Upper lobe of right lung (tissue), 1 donor: ENCODE measurements at places on chromosomes 3 and 15. TPM values are rescaled to one million over a fixed set of nuclear protein-coding genes. Genes with fewer than 3 reads are reported as not detected.

LMOD3 gene
- total RNA-seq = 0.12 TPM

AADACL2 gene
- not detected for total RNA-seq

- no peak for DNase-seq
Observed at GRCh38 chr3:179921500-179921899, 115.2 kb downstream of the PEX5L start.

KIF7 gene
- total RNA-seq = 2.1 TPM

TMIE gene
- 1.7 TPM for total RNA-seq

DNA sequence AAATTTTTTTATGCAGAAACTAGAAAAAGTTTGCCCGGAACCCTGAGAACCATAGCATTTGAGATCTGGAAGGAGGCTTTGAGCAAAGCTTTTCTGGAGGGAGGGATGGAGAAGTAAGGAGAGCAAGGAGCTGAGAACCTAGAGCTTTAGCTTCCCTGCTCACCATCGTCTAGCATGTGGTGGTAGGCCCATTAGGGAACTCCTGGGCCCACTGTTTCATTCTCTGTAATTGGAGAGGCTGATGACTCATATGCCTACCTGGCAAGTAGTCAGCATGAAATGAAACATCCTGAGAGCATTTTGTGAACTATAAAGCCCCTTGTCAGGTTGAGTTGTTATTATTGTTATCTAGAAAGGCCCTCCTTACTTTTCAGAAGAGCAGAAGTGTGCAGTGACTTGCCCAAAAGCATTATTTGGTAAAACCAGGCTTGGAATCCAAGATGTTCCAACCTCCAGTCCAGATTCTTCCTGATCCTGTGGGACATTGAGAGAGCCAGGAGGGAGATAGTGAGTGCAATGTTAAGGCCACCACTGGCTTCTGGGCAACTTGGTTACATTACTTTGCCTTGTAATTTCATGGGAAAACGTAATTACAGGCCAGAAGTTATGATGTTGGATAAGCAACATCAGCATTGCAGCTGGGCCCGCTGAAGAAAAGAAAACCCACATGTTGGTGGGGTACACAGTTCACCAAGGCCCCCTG lies 104.5 kb upstream of the BFSP2 start:
- DNase-seq = no peak

GRCh38 chr3:123749711-123750110 lies 134.4 kb downstream of the MYLK start:
- no peak for DNase-seq

DNA sequence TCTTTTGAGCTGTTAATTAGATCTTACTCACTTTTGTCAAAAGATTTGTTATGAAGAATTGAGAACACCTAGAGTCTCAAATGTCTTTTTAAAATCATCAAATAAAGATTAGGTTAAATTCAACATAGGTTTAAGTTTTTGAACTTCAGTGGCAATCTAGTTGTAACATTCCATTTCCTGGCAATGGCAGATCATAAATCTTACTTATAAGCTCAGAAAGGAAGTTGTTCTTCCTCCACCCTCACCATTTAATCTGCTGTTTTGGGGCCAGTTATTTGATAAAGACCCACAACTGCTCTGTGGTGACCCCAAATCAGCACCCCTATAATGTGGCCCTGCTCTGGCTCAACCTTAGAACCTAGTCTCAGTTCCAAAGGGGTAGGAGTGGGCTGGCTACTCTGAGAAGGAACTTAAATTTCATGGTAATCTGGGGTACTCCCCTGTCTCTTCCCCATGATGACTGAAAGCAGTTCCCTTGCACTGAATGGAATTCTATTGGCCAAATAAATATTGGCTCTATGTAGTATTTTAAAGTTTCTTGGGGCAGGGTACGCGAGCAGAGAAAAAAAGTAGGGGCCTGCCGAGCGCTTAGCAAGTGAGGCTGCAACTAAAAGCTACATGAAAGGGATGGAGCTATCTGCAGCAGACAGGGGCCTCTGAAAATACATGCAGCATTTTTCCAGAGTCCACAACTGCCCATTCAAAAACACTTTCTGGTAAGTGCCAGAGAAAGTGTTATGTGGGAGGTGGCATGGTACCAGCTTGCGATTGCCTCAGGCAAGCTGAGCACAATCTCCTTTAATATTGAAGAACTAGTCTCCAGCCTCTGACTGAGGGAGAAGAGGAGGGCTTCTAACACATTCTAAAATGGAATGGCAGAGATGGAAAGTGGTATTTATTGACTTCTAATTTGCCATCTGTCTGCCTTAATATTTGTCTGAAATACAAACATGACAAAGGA lies 103.6 kb upstream of the RASGRP1 start:
- DNase-seq = no peak

DNA sequence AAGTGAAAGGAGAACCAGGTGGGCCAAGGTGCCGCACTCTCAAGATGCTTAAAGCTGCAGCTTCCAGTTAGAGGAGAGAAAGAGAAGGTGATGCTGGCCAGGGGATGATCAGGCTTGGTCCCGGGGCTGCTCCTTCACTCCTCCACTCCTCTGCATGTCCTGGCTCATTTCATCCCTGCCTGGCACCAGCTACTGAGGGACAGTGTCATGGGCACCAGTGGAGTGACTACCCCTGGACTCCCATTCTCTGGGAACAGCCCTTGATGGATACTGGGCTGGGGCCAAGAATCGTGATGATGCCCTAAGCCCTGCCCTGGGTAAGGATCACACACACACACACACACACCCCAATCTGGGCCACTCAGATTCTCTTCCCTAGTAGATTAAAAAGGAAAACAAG lies 243.7 kb downstream of the UACA start:
- no peak for DNase-seq

GNAT1 gene
- total RNA-seq = not detected

- no peak for DNase-seq
Observed at GRCh38 chr3:11465744-11466616, 177.7 kb downstream of the VGLL4 start.

- DNase-seq = no peak
Observed at GRCh38 chr3:179450901-179451264, 387 bp downstream of the GNB4 start.

DNA sequence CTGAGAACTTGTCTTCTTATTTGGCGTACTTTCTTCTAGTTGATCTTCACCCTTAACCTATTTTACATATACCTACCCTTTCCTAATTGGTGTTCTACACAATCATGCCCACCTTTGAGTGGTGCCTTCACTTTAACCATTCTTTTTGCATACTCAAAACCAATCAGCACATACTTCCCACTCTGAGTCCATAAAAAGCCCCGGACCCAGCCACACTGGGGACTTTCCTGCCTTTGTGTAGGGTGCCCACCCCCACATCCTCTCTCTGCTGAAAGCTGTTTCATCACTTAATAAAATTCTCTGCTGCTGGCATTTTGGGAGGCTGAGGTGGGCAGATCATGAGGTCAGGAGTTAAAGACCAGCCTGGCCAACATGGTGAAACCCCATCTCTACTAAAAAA lies 15.9 kb upstream of the CHST2 start:
- DNase-seq = no peak

DNA sequence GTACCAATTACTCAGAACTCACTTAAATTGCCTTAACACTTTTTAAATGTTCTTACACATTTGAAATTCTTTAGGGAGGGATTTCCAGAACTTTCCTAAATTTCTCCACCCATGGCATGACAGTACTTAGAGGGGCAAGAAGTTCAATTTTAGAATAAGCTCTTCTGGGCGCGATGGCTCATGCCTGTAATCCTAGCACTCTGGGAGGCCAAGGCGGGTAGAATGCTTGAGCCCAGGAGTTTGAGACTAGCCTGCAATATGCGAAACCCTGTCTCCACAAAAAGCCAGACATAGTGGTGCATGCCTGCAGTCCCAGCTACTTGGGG lies 10.6 kb downstream of the FAM131A start:
- no peak for DNase-seq

RUBCN gene
- 35.2 TPM for total RNA-seq

GRCh38 chr3:108552267-108553159 lies 36.7 kb downstream of the CIP2A start:
- no peak for DNase-seq

DNA sequence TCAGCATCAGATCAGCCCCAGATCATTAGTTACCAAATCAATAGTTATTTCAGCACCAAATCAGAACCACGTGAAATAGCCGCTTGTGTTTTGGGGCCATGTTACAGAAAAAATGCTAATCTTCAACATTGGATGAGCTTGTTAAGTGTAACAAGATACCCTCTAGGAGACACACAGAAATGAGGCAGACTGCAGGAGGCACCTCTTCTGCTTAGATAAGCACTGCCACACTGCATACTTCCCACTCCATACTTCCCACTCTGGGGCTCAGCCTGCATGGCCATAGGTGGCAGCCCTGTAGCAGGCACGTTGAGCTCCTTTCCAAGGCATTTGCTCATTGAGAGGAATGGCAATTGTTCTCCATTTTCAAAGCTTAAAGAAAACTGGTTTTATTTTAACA lies 73.3 kb downstream of the CHCHD6 start:
- DNase-seq = no peak

DNA sequence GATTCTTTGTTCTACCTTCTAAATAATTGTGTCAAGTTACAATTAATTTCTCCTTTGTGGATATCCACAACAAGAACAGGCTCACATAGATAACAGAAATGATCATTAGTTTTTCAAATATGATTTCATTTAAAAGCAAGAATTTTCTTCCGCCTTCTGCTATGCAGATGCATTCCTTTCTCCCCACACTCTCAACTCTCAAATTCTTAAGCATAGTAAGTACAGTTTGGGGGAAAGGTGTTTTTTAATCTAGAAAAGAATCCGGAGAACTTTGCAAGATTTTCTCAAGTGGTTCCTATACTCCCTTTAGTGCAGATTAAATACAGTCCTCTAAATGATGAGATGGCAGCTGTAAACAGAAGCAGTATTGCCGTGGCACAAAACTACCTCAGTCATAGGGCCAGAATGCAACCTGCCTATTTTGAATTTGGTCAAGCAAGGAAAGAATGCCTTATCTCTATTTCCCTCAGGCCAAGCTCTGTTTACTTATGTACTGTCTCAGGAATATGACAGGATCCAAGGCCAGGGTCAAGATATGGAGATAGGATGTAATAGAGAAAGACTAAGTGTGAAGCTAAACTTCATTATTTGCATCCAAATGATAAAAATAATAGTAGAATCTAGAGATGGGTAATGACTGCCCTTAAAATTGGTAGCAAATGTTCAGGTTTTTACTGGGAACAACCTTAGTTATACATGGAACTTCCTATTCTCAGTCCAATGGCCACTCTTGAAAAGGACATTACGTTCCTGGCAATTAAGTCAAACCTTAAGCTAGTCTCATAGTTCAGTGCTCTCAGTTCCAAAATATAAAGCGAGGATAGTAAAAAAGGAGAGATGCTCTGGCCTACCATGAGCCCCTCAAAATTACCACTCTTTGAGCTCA lies 77.3 kb upstream of the PHLDB2 start:
- DNase-seq = no peak

SI gene
- not detected for total RNA-seq

DNA sequence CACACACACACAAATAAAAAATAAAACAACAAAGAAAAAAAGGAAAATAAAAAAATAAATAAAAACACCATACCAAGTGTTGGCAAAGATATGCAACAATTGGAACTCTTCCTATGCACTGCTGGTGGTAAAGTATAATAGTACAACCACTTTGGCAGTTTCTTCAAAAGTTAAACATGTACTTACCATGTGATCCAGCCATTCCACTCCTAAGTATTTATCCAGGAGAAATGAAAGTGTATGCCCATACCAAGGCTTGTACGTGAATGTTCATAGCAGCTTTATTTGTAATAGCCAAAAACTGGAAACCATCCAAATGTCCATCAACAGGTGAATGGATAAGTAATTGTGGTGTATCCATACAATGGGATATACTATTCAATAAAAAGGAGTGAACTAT lies 17.0 kb downstream of the WDR93 start:
- no peak for DNase-seq

DNA sequence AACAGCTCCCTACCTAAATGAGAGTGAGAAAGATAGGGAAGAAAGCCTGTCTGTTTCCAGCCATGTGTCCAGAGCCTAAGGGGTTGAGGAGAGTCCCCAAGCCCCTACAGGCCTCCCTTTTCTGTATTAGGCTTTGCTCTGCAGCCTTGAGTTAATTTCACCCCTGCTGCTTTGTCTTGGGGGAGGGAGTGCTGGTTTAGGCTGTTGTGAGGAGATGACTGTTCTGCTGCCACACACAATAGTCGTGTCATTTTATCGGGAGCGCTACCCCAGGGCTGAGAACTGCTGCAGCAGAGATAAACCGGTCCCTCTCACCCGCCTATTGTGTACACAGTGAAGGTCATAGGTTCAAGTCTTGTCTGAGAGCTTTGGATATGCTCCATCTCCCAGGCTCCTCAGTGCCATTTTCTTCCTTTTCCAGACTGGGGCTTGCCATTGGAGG lies 1.4 kb downstream of the ZNF609 start:
- no peak for DNase-seq

GRCh38 chr15:81062937-81063336 lies 62.2 kb downstream of the TLNRD1 start:
- DNase-seq = no peak

DNA sequence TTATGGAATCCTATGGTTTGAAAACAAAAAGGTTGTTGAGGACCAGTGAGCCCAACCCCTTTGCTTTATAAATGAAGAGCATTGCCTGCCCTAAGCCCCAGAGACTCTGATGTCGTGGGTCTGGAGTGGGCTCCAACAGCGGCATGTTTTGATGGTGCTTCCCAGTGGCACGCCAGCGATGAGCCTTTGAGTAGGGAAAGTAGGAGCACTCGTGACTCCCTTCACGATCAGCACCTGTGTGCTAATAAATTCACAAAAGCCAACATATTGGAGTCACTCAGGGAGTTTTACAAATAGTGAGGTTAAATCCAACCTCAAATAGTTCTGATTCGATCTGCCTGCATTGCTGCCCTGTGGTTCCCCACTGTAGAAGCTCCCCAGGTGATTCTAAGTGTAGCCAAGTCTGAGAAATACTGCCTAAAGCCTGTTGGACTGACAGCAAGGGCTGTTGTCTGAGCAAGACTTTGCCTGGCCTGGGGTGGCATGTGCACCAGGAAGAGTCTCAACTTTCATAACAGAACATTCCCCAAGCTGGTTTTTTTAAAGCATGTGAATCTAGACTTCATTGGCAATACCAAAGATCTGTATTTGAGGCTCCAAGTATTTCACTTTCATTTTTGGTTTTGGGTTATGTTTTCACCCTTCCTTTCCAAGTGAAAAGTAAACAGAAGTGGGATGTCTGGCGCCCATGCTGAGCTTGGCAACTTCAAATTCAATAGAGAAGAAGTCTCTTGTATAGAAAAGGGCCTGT lies 9.9 kb downstream of the CCR5 start:
- DNase-seq = no peak

DNA sequence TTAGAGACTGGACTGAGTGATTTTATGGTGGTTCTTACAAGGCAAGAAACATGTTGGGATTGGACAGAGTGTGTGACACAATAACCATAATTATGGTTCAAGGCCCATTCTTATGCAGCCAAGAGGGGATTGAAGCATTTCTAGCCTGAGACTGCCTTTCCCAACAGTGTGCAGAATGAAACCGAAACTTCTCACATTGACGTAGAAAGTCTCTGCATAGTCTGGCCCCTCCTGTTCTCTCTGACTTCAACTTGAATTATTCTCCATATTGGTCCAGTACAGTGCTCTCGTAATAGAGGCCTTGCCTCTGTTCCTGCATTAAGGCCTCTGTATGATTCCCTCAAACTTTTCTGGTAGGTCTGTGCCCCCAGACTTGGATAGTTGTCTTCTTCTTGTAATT lies 138.3 kb downstream of the DIPK2A start:
- no peak for DNase-seq

- no peak for DNase-seq
Observed at GRCh38 chr3:26406636-26407035, 215.9 kb upstream of the LRRC3B start.

CAV3 gene
- 0.32 TPM for total RNA-seq
